ENCODE measurements at places on chromosomes 5 and 9.

DNA sequence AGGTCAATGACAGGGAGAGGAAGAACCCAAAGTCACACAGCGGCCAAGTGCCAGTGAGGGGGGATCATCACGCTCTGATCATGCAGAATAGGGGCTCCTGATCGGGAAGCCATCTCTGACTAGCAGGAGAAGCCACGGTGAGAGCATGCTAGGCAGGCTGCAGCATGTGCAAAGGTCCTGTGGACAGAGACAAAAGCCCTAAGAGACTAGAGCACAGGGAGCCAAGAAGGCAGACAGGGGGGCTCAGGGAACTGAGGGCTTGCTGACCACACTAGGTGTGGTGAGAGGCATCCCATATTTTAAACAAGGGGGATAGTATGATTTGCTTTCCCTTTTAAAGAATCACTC lies 195.1 kb downstream of the CDK5RAP2 start:
- DNase-seq = no peak

- DNase-seq = no peak
Measured at GRCh38 chr9:98896632-98897031, 47.1 kb upstream of the COL15A1 start.

- DNase-seq = no peak
Measured at GRCh38 chr5:57937501-57938173, 455.0 kb upstream of the ACTBL2 start.

- DNase-seq = peak; percentile 69
Measured at GRCh38 chr9:137070201-137070905, at the start of gene SAPCD2. SAPCD2 (minus strand) TSS chr9:137070557; CDS start chr9:137070460, 97 bp downstream.

- no peak for DNase-seq
Measured at GRCh38 chr9:100485196-100485595, 12.2 kb downstream of the TMEFF1 start.

DNA sequence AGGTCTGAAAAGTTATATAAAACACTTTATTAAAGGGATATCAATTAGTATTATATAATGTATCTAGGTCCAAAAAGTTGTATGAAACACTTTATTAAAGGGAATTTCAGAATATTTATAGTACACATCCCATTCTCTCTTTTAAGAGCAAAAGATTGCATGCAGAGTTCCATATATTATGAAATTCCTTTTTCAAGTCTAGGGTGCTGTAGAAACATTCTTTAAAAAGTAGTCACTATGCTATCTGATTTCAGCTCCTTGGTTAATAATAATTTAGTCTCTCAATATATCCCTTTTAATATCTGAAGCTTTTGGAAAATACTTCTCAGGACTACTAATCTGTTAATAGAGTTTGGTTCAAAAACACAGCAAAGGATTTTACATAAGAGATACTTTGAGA lies 1496.1 kb upstream of the C9orf72 start:
- DNase-seq = no peak

DNA sequence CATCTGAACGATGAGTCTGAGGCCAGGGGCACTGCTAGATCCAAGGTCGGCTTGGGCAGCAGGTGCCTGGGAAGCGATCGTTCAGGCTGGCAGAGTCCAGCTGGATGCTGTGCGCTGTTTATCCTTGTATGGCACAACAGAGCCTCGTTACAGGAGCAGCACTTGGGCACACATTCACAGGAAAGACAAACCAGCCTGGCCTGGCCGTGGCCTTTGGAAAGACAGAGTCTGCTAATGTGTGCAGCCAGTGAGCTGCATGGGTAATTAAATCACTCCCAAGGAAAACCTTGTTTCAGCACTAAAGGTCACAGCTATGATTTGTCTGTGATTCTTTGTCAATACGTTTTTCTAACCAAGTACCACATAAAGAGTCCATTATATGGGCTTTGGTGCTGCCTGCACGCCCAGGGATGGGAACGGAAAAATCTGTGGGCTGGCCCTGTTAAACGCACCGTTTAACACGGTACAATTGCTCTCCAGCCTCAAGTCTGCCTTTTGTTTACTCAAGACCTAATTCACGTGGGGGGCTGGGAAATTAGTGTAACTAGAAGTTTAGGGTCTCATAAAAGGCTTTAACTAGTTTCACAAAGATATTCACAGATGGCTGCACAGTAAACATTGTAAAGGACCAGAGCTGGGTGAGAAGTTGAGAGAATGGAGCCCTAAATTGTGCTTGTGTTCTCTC lies 509.3 kb downstream of the KDM4C start:
- DNase-seq = no peak

GRCh38 chr5:52562473-52562872 lies 225.2 kb upstream of the ITGA1 start:
- no peak for DNase-seq

GRCh38 chr5:36535378-36535777 lies 71.0 kb upstream of the SLC1A3 start:
- no peak for DNase-seq

DNA sequence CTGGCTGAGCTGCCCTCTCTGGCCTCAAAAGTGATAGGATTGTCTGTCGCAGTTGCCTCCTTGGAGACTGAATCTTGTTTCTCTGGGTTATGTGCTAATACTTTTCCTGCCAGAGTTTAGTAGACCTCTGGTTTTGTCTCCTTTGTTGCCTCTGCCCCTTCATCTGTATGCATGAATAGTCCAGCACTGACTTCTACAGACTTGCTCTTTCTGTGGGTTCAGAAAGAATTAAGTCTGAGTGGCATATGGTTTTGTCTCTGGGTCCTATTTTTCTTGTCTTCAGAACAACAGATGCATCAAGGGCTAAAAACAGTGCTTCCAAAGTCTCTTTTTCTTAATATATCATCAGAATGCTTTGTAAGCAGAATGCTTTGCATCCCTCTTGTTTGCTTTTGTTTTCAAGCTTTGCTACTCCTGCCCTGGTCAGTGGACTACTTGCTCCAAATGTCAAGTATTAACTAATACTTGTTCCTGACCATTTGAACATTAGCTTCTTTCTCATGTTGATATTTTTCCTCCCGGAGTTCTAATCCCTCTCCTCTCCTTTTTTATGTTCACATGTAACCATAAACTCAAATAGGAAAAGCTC lies 131.7 kb downstream of the UNC13B start:
- no peak for DNase-seq

GRCh38 chr5:154473581-154474283 lies 4.3 kb downstream of the HAND1 start:
- DNase-seq = no peak

DNA sequence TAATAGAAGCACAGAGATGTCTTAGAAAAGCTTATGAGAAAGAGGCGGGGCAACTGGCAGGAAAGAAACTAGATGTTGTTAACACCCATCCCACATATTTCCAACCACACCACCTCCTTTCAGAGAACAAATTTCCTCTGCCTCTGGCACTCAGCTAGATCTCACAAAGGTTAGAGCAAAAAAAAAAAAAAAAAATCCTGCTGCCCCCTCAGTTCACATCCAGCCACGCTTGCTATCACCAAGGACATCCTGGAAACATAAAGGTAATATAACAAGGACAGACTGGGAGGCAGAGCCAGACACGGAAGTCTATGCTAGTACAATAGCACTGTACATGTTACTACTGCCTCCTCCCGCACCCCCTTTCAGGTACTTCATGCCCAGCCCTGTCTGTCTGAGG lies 238.0 kb upstream of the PTGER4 start:
- DNase-seq = no peak

- no peak for DNase-seq
Measured at GRCh38 chr9:134693011-134693410, 51.4 kb downstream of the COL5A1 start.

DNA sequence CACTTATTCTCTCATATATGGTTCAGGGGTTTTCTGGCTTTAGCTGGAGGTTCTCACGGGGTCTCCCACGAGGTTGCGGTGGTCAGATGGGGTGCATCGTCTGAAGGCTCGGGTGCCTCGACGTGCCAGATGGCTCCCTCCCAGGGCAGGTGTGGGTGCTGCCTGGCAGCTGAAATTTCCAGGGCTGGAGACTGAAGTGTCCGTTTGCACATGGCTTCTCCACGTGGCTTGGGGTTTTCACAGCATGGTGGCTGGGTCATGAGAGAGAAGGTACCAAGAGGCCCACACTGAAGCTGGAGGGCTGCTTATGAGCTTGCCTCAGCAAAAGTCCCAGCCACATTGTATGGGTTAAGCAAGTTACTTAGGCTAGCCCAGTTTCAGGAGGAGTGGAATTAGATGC lies 218.6 kb downstream of the AGTPBP1 start:
- no peak for DNase-seq

GRCh38 chr5:79448336-79448735 lies 65.6 kb downstream of the HOMER1 start:
- no peak for DNase-seq

- no peak for DNase-seq
Measured at GRCh38 chr5:178515776-178516503, 74.3 kb downstream of the COL23A1 start.

- DNase-seq = no peak
Measured at GRCh38 chr9:115393976-115394775, 276.2 kb upstream of the TNC start.

- DNase-seq = no peak
Measured at GRCh38 chr9:129006328-129007034, 21.6 kb downstream of the SH3GLB2 start.
